NCI-H1105 (cell line): ENCODE measurements at places on chromosomes 4 and X.

- no peak for DNase-seq
Observed at GRCh38 chr4:53522334-53522733, 69.0 kb downstream of the LNX1 start.

DNA sequence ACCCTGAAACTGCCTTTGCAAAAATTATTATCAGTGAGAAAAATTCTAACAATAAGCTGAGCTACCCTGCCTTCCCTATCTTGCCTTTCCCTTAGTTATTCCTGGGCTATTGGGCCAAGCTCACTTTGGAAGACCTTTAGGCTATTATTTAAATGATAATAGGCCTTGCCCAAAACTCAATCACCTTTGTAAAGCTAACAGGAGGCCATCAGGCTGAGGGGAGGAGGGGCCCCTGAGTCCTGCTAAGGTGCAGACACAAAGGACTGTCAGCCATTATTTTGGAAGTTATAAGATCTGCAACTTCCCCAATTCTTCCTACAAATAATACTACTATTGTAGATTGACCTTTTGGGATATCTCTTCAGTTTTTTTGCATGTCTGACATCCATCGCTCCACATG lies 278.8 kb upstream of the DIAPH2 start:
- DNase-seq: no peak

- no peak for DNase-seq
Observed at GRCh38 chrX:51024106-51024696, 113.7 kb downstream of the BMP15 start.

DNA sequence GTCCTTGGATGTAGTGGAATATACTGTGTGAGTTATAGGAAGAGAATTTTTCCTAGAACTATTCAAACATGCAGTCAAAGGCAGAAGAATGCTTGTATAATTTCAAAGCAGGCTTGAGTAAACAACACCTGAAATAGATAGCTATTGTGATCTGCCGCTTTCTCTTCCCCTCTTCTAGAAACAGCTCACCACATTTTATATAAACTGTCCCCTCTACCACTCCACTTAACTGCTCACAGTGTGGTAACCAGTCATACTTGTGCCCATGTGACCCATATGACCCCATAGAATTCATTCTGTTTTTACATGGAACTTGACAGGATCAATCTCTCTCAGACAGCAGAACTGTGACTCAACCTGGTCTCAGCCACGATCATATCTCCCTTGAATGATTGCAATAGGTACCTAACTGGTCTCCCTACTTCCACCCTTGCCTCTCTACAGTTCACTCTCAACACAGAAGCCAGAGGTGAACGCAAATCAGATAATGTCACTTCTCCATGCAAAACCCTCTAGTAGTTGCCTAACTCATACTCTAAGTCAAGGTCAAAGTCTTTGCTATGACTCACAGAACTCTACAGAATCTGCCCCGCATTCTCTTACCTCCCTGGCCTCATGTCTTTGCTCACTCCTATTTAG lies 85.6 kb upstream of the EFHC2 start:
- no peak for DNase-seq

GRCh38 chr4:8030121-8030781 lies 90.6 kb upstream of the AFAP1 start:
- no peak for DNase-seq

DNA sequence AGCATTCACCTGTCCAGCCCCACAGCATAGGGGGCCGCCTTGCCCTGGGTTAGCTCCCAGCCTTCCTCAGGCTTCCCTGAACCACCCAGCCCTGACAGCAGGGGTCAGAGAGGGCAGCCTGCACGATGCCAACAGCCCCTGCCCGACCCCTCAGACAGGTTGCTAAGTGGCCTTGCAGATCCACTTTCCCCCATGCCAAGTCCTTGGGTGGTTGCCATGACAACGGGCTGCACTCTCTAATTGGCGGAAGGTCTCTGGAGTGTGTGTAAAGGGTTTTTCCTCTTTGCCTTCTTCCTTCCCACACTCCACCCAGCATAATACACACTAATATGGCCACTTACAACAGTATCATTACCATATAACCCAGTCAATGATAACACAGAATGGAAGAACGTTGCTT lies 99.6 kb upstream of the AFAP1 start:
- DNase-seq: peak; percentile 89

DNA sequence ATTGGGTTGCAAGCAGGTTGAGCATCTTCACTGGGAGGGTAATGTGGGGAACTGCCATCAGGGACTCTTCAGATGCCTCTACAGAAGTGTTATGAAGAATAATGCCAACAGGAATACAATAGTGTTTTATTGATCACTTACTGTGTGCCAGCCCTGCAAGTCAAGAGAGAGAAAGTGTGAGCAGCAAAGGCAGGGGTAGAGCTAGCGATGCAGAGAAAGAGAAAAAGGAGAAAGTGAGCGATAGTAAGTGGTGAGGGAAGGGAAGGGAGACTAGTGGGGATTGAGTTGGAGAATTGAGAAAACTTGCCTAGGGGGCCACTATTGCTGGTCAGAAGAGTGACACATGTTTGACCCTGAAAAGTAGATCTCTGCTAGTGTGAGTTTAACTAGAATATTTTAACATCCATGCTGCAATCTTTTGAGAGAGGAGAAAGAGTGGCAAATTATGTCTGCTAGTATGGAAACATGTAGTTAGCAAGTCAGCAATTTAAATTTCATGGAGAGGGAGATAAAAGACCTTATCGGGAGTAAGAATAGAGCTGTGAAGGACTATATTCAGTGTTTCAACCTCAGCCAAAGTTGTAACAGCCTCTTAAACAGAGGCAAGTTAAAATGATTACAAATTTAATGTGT lies 12.2 kb downstream of the AFF1 start:
- DNase-seq: no peak

DNA sequence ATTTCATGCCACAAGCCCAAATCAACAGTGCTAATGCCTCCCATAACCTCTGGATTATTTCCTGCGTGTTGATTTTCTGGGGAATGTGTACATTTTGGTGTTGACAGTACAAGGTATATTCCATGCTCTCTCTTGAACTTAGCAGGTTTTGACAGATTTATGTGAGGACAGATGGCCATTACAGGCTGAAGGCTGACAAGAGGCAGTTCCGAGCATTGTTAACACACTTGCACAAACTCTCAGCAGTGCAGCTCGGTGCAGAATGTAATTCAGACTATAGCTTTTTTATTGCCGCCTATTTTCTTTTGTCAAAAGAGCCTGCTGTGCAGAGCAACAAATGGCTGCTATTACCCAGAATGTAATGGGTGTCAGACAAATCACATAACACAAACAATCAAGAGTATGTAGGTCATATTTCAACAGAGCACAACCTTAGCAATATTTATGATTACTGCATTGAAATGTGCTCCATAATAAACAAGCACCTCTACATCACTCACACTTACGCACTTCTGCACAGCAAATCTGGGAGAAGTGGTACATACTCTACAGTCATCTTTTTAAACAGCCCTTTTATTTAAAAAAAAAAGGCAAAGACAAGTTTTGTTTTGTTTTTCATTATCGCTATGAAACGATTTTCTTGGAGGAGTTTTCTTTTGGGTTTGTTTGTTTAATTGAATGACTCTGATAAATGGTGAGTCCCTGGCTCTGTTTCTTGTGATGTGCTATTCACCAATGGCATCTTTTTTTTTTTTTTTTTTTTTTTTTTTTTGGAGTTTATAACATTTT lies 71.6 kb downstream of the PPARGC1A start:
- DNase-seq: peak; percentile 65

GRCh38 chr4:1530356-1530755 lies 124.1 kb upstream of the NKX1-1 start:
- no peak for DNase-seq

- no peak for DNase-seq
Observed at GRCh38 chrX:136710325-136710951, 62.5 kb downstream of the CD40LG start.

DNA sequence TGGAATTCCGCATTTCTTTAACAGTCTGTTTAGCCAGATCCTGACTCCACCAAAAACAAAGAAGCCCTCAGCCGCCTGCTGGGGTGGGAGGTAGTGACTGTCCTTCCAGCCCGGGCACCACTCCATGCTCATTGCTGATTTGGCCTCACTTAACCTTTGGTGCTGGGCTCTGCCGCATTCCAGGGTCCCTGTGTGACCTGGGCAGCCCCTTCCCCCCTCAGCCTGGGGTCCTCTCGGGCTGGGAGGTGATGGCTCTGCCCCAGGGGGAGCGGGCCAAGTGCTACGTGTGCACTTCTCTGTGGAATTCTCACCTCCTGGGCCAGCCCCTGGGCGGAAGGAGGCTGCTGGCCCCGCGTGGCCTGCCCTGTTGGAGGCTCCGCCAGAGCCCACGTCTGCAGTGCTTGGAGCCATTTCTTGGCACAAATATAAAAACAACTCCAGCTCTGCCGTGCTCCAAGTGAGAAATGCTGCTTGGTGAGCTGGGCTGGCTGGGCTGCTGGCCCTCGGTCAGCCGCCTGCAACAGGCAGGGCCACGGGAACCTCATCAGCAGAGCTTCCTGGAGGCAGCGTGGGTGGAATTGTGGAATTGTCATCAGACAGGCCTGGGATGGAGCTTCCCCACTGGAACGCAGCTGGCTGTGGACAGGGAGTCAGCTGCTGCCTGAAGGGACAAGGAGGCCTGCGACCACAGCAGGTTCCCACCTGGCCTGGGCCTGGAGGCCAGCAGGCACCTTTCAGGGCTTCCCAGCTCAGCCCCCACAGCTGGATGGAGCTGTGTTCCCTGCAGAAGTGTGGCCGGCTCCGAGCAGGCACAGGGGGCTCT lies 66.0 kb downstream of the TRMT44 start:
- DNase-seq: no peak

GRCh38 chr4:38757945-38758600 lies 24.7 kb downstream of the TLR10 start:
- DNase-seq: no peak

DNA sequence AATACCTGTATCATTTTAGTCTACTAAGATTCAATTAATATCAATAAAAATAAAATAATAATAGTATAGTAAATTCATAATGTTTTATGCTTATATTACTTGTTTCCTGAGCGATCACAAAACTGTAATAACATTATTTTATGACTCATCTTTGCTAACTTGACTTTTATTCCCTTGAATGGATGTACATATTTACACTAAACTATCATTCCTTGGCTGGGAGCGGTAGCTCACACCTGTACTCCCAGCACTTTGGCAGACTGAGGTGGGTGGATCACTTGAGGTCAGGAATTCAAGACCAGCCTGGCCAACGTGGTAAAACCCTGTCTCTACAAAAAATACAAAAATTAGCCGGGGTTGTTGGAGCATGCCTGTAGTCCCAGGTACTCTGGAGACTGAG lies 104.0 kb upstream of the SLC34A2 start:
- DNase-seq: no peak

GRCh38 chr4:54093324-54094240 lies 6.4 kb upstream of the GSX2 start:
- no peak for DNase-seq

DNA sequence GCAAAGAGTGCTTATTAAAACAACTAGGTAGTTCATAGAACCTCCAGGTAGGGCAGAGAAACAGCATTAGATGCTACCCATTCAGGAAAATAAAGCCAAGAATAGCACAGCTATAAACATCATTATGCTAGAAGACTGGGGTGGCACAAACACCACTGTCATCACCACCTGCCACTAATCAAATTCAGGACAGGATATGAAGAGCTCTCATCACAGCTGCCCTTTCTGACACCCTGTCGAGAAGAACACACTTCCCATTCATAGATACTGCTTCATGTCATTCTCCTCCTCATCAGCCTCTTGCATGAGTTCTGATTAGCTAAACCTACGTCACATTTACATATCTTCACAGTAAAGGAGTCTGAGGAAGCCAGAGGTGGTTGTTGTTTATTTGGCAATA lies 692.3 kb upstream of the HS3ST1 start:
- no peak for DNase-seq

DNA sequence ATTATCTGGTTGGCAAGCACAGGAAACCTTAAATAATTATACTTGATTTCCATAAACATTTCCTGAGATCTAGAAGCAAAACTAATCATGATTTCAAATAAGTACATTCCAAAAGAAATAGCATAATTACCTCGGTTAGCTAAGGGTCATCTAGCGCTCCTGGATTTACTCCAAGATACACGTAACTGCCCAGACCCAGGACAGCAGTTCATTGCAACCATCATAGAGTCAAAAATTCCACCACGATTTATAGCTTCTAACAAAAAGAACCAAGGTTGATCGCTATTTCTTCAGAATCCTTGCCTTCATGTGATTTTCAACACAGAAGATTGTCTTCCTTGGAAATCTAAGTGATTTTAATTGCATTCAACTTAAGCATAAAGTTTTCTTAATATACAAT lies 1235.5 kb upstream of the TENM3 start:
- DNase-seq: no peak

DNA sequence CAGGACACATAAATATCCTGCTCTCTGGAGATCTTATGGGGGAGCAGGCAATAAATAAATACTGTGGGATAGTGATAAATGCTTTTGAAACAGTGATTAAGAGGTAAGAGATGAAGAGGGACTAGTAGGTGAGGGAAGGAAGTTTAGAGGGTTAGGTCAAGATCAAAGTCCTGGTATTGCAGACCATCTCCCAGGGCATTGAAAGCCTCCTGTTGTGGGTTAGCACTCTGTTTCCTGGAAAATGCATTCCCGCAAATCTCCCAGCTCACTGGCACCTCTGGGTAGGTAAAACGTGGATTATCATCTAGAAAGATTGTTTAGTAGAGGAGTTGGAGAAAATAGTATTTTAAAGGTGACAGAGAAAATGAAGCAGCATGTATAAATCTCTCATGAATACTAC lies 2.2 kb downstream of the SNX25 start:
- no peak for DNase-seq

DNA sequence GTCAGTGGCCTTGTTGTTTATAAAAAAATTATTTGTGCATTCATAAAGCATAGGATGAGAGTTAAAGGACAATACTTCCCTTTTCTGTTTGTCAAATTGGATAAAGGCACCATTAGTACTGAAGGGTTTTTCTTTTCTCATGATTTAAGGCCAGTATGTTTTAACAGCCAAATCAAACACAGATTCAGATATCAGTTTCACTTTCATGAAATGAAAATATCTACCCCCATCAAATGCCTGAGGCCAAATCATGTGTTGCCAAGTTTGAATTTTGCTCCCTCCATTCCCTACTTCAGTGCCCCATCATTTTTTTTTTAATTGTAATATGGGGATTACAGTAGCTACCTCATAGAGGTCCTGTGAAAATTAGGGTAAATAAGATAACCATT lies 745.9 kb downstream of the RPA4 start:
- no peak for DNase-seq

DNA sequence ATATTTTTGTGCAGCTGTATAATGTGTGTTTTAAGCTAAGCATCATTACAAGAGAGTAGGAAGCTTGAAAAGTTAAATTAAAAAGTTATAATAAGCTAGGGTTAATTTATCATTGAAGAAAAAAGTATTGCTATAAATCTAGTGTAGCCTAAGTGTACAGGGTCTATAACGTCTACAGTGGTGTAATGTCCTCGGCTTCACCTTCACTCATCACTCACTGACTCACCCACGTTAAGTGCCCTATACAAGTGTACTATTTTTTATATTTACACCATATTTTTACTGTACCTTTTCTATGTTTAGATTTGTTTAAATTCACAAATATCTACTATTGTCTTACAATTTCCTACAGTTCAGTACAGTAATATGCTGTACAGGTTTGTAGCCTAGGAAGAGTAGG lies 23.5 kb downstream of the ARAP2 start:
- DNase-seq: no peak

- DNase-seq: no peak
Observed at GRCh38 chrX:703466-703865, 72.9 kb downstream of the SHOX start.
